Heart right ventricle (tissue), 16 donors: ENCODE measurements at places on chromosomes 2 and 18. TPM values are rescaled to one million over a fixed set of nuclear protein-coding genes. Genes with fewer than 3 reads are reported as not detected.

DNA sequence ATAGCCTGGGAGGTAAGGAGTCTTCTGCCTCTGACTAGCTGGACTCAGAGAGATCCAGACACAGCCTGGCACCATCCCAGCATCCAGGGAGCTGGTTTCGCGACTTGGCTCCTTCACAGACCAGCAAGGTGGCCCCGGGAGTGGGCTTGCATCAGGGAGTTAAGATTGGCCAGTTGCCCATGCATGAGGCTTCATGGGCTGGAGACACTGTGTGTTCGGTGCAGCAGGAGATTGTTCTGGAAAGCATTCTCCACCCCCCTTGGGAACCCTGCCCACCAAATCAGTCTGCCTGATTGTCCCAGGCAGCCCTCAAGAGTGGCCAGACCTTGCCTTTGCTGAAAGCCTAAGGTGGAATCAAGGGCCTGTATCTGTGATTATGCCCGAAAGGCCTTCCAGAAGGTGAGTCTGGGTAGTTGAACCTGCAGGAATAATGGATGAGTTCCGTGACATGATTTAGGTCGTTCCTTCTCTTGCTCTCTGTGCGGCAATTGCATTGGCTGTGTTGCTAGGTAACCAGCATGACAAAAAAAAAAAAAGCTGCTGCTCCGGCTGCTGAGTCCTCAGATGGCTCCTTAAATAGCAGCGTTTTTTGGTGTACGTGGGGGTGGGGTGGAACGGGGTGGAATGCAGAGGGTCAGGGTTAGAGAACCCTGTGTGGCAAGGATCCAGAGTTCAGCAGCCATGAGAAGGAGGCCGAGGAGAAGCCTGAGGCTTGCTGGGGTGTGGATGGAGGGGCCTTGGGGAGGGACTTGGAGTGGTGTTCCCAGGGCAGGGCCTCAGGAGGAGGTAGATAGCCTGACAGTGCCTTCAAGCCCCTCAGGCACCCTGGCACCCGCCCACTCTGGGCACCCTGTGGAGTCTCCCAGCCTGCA lies 93.0 kb upstream of the MCFD2 start:
- DNase-seq: peak; percentile 80

GRCh38 chr2:124485659-124486058 lies 460.6 kb downstream of the CNTNAP5 start:
- DNase-seq: no peak

DNA sequence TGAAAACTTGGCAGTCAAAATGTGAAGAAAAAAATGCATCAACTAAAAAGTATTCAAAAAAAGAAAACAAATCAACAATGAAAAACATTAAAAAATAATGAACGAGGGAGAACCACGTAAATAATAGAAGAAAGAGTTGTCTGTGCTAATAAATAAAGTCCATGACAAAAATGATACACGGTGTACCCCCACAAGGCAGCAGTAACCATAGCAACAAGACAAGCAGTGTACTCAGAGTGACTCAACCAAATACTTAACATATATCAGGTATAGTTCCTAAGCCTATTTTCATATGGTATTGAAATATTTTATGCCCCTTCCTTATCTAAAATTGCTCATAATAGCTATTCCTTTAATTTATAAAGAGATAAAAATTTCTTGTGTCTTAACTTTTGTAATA lies 162.3 kb upstream of the TMEM200C start:
- DNase-seq: no peak

GRCh38 chr18:72674710-72675109 lies 130.6 kb upstream of the CBLN2 start:
- no peak for DNase-seq

Gene INSIG2
- polyA plus RNA-seq: 9.6 TPM

Gene RNF149
- polyA plus RNA-seq: 40.8 TPM

Gene MLPH
- 9.7 TPM for polyA plus RNA-seq
